ENCODE measurements at places on chromosomes 16 and 17. TPM values are rescaled to one million over a fixed set of nuclear protein-coding genes. Genes with fewer than 3 reads are reported as not detected.

Gene CCR7
- not detected for total RNA-seq

DNA sequence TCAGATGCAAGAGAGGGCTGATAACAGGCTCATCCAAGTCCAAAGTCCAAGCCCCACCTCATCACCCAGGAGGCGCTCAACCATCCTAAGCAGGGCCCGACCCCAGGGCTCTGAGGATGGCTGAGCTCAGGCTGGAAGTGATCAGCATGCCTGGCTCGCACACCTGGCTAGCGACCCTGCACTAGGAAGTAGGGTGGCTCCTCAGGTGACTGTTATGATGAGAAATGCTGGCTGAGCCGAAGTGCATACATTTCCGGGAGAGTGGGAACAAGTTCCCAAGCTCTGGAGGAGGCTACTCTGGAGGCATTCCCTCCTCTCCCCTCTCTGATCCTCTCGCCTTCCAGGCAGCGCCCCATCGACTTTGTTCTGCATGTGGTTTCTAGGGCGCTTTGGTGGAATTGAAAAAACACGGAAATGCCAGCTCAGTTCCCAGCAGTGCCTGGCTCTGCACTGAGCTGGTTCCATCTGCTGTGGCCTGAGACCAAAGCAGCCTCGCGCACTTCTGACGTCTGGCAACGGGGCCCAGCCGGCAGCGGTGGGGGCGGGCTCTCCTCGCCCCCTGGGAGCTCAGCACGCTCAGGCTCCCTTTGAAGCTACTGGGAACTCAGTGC is 130.3 kb downstream of the IRF8 start:
- DNase-seq, result peak; percentile 70

Gene HOXB5
- not detected for total RNA-seq

Gene KRTAP4-9
- not detected for total RNA-seq

- DNase-seq, result no peak
These were observed 17.9 kb downstream of the ST3GAL2 start for GRCh38 chr16:70421014-70421413.

Gene LMF1
- 10.2 TPM for total RNA-seq

DNA sequence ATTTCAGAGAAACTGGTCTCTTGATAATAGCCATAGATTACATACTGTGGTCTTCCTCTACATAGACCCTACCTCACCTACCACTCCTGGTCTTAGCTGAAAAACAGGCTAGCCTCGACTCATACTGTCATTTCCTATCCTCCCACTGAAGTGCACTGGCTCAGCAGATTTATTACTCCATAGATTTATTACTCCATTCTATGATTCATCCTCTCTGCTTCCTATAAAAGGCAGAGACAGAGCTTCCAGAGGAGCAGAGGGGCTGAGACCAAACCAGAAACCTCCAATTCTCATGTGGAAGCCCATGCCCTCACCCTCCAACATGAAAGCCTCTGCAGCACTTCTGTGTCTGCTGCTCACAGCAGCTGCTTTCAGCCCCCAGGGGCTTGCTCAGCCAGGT is at the start of gene CCL7:
TSS of gene CCL7 (plus strand) at position 253 of the 400 bp plus-strand sequence. CDS start at position 323, 70 bp downstream.
- DNase-seq, result no peak

DNA sequence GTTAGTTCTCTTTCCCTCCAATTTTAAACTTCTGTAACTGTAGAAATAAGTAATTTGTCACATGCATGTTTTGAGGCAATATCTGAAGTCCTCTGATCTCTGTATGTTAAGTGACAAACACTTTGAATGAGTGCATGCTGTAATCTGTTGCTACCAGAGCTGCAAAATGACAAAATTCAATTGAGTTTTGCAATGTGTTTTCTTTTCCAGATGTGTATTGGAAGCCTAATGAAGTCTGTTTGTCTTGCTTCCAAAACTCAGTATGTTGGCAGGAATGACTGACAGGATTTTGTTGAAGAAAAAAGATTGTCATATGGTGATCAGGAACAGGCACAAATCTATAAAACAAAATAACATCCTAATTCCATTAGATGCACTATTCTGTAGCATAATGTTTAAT is 561.6 kb upstream of the CDH8 start:
- DNase-seq, result no peak

Gene TPSD1
- not detected for total RNA-seq

GRCh38 chr17:21077281-21077680 is 34.5 kb upstream of the USP22 start:
- no peak for DNase-seq

DNA sequence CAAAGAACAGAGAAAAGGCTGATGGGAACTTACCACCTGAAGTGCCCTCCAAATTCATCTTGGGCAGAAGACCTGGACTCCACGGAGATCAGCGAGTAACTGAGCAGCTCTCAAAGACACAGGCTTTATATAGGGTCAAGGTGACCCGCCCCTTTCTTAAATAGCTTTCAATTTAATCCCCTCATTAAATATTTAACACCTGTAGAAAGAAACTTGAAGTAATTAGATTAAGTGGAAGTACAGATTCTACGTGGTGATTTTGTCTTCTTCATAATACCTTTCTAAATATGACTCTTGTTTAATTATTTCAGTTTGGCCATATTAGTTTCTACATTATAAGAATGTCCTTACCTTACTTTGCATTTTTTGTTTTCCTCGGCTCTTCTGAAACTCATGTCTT is at the start of gene DUXB:
TSS of gene DUXB (minus strand) at position 101 of the 400 bp plus-strand sequence. CDS start at position 58, 43 bp downstream.
- no peak for DNase-seq

DNA sequence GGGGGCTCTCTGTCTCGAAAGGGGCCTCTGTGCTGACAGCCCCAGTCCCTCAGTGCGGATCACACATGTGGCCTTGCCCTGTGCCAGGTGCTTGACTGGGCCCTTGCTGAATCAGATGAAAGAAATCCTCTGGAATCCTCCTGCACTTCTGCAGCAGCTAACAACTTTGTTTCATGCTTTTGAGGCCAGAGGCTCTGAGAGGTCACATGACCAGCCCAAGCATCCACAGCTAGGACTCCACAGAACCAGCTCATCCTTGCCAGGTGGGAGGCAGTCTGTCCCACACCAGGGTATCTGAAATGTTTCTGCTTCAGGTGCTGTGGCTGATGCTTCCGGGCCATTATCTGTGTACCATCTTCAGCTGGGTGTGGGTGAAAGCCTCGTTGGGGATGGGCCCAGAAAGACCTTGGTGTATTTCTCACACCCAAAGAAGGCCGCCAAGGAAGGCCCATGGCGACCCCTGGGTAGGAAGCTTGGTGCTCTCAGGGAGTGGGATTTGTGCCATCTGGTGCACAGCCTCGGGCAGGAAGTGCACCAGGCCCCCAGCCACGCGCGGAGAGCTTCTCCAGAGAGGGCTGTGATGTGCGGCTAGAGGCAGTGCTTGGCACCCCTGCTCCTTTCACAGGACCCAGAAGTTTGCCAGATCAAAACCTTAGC is 143.8 kb downstream of the CLEC16A start:
- no peak for DNase-seq

DNA sequence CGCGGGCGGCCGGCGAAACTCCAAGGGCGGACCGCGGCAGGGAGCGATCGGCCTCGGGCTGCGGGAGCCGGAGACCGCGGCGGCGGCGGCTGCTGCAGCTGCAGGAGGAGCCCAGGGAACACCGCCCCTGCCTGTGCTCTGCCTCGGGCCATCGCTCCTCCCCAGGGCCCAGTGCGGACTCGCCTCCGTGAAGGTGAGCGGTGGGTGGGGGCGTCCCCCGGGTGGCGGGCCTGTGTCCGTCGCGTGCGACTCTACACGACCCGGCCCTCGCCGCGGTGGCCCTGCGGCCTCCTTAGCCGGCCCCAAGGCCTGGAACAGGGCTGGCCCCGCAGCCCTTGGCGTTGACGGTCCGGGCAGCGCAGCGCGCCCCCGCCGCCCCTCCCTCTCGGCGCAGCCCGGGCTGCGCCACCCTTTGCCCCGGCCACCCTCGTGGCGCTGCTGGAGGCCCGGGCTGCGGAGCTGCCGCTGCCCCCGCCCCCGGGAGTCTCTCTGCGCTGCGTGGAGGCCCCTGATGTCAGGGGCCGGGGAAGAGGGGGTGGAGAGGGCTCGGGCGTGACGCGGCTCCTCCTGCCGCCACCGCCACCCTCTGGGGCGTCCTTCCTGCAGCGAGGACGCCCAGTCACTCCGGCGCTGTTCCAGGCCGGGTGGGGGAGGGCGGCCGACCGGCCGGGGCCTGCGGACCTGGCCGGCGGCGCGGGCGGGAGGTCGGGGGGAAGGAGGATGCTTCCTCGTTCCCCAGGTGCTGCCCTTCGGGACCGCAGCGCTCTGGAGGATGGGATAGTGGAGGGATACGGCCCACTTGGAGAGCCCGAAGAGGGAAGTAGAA is 485 bp downstream of the DYNLL2 start:
- peak; percentile 81 for DNase-seq

- no peak for DNase-seq
These were observed 1836.4 kb downstream of the TP53TG3F start for GRCh38 chr16:35295856-35296255.

GRCh38 chr17:45334231-45334630 is 17.4 kb upstream of the MAP3K14 start:
- no peak for DNase-seq

Gene C17orf50
- total RNA-seq, result 0.41 TPM

Gene EFNB3
- 17.5 TPM for total RNA-seq

DNA sequence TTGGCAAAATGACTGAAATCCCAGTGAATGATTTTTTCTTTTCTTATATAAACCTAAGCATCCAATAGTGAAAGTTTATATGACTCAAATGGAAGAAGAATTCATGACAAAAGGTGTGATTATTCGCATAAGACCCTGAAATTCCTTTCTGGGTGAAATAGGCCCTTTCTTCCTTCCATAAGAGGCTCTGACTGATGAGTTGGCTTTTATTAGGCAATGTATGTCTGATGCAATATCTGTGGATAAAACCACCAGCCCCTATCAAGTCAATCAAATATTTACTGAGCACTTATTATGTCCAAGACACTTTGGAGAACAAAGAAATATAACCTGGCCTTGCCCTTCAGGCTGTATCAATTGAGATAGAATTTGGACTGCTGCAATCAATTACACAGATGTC is 316.6 kb downstream of the CDH13 start:
- no peak for DNase-seq

DNA sequence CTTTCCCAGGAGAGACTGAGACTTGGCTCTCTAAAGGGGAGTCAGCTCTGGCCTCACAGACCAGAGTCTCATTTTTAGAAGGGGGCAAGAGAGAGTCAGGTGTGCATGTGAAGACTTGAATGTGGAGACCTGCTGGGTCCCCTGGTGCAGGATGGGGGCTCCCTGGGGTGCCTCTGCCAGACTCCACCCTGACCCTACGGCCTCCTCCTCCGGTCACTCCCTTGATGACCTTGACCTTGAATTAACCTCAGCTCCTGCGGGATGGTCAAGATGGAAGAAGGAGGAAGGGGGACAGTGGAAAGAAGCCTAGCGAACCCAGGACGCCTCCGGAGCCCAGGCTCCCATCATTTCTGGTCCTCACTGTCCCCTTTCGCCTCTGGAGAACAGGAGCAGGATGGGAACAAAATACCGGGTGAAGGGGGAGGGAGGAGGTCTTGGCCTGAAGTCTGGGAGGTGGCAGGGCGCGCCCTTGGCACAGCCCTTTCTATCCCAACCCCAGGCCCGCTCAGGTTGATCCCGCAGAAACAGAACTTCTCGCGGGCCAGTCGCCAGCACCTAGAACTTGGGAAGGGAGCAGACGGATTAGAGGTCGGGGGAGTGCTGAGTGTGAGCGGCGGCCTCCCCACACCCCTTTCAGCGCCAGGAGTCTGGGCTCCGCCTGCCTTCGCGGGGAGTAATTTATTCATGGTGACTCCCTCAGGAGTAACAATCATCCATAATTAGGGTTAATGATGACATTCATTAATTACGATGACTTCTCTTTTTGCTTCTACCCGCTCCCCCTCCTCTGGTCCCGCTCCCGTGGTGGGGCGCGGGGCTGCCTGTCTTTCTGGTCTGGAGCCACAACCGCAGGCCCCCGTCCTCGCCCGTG is 1.6 kb downstream of the STAC2 start:
- DNase-seq, result no peak

- DNase-seq, result no peak
These were observed 69.3 kb downstream of the BANP start for GRCh38 chr16:88020516-88020885.

DNA sequence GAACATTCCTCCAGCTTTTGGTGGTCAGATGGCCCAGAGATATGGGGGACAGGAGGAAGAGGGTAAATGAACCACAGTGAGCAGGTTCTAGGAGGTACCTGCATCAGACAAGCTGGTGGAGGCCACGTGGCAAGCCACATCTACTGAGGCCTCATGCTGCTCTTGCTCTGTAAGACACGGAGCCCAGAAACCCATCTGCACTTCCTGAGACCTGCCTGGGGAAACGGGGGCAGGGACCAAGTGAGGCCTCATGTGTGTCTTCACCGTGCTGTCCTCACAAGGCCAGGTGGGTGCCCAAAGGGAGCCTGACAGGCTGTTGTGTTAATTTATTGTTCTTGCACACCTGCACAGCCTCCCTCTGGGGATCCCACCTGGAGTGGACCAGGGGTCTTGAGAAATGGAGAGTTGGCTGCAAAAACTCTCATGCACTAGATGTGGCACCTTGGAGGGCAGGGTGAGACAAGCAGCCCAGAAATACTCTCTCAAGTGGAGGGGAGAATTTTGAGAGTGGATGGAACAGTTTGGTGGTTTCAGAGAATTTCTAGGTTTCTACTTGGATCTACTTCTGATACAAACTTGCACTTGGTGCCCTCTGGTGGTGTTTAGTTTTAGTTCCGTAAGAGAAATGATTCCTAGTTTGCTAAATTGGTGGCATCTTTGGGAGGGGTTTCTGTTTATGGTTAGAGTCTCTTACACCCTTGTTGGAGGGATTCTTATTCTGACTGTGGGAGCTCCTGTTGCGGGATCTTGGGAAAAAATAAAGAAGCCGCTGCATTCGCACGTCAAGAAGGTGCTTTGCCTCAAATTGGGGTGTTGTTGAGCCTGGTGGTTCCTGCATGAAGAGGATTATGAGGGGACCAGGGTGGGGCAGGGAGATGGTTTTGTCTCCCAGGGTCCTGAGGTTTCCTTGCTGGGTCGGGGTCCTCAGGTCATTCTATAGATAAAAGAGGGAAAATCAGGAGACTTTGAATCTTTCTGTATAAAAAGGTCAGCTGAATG is 47.5 kb downstream of the SLC6A2 start:
- DNase-seq, result peak; percentile 56

- DNase-seq, result no peak
These were observed 32.1 kb downstream of the CCDC40 start for GRCh38 chr17:80068301-80069222.

DNA sequence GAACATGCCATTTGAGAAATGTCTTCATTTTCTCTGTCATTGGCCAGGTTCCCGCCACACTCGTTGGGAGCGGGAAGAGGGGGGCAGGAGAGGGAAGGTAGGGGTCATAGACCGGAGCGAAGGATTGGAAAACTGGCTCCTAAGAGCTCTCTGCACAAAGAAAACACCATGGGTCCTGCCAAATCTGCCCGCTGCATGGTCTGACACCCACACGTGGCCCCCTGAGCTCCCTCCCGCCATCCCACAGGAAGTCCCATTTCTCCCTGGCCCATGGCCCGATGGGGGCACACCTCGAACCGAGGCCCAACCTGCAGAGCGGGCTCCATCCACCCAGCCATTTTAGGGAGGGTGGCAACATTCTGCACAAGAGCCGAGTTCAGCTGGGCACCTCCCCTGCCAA is 159.6 kb downstream of the SALL1 start:
- no peak for DNase-seq

Gene RGS11
- 6.5 TPM for total RNA-seq

- DNase-seq, result peak; percentile 11
These were observed 89.9 kb downstream of the TBC1D16 start for GRCh38 chr17:79945591-79946255.

- peak; percentile 77 for DNase-seq
These were observed 15.6 kb upstream of the BCAR1 start for GRCh38 chr16:75266738-75267630.

GRCh38 chr16:2963723-2964474 is at the start of gene KREMEN2:
Gene KREMEN2, plus strand, starts transcription at chr16:2964275. Its CDS starts 246 bp downstream, at chr16:2964521.
- no peak for DNase-seq

Gene BIRC5
- total RNA-seq, result 6.9 TPM
